SJCRH30 (cell line): ENCODE measurements at places on chromosomes 16 and 17.

- no peak for DNase-seq
Measured at GRCh38 chr17:1034652-1035210, 37.8 kb downstream of the TIMM22 start.

DNA sequence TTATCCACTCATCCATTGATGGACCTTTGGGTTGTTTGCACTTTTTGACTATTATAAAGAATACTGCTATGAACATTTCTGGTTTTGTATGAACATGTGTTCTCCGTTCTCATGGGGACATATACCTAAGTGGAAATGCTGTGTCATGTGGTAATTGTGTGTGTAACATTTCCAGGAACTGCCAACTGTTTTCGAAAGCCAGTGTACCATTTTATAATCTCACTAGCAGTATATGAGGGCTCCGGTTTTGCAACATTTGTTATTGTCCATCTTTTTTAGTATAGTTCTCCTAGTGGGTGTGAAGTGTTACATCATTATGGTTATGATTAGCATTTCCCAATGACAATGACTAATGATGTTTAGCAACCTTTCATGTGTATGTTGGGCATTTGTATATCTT is 5.1 kb upstream of the TRIM25 start:
- no peak for DNase-seq

- no peak for DNase-seq
Measured at GRCh38 chr17:33310296-33310695, 17.2 kb upstream of the ASIC2 start.

GRCh38 chr17:70353408-70354092 is 184.2 kb downstream of the KCNJ2 start:
- DNase-seq: no peak

DNA sequence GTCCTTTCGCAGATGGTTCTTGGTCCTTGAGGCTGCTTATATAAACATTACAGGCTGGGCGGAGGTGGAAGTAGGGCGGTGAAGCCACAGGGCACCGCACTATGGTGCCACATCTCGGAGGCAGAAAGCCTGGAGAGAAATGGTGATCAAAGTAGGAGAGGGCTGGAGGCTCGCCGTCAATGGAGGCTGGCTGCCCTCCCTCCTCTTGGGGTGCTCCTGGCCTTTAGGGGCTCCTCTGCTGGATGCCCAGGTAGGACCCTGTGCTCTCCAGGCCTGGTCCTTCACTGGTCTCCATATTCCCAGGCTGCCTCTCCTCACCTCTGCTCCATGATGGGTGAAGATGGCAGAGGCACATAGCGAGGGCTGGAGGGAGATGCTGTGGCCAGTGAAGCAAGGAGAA is 2.1 kb upstream of the TLCD2 start:
- DNase-seq: no peak

DNA sequence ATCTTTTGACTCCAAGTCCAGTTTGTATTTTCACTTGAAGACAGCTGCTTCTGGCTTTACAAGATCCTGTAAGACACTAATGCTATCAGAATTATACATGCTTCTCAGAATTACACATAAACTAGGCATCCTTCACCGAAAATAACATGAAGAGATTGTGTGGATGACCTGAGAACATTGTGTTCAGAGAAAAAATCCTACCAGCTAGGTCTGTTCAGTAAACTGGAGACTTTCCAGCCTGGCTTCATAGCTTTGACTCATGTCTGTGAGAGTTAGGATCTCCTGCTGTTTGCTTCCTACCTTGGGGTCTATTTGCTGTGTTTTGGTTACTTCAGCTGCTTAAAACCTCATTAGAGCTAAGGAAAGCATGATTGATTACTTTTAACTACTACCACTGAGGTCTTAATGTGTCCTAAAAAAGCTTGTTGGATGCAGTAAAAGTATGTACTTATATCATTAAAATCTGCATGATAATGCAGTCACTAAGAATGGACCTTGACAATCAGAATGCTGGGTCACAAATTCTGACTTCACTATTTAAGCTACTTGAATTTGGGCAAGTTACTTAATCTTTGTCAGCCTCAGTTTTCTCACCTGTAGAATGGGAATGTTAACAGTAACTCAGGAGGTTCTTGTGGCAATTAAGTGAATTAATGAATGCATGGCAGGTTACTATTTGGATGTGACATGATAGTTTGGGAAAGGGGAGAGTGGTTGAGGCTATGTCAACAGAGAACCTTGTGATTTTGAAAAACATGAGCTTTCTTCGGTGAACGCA is 8.0 kb upstream of the MYH13 start:
- DNase-seq: peak; percentile 46

DNA sequence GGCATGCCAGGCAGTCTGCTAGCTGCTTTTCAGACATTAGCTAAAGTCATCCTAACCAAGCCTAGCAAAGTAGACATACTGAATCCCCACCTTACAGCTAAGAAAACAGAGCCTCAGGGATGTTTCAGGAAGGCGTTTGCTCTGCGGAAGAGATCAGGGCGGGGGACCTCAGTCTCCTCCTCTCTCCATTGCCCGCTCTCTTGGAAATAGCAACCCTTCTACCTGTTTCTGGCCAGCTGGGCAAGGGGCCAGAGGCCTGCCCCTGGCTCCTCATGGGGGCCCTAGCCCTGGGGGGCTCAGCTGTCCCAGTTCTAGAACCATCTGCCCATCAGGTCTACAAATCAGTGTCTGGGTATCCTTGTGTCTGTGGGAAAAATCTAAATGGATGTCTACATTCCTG is 14.5 kb downstream of the PITPNM3 start:
- no peak for DNase-seq

- no peak for DNase-seq
Measured at GRCh38 chr17:42078396-42079043, 19.8 kb downstream of the ZNF385C start.

DNA sequence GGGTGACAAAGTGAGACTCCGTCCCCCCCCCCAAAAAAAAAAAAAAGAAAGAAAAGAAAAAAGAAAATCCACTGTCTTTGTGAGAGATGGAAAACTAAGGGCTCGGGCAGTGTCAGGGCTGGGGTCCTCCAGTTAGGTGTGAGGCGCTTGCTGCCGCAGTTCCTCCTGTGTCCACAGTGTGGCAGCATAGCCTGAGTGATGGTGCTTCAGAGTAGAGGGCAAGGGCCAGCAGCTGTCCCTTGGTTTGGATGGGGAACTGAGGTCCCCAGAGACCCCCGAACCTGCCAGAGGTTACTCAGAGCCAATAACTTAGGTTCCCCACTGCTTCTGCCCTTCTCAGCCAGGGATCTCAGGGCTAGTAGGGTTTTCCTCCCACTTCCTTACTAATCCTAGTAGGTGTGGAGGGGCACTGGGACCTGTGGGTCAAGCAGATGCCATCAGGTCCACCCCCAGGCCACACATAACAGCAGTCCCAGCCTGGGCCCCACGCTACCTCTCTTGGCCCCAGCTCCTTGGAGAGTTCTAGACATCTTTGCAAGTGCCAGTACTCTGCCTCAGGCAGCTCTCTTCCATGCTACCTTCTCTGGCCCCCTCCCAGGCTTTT is 7.9 kb upstream of the LLGL1 start:
- peak; percentile 94 for DNase-seq
